Right renal pelvis (tissue), 4 donors: ENCODE measurements at places on chromosomes 16 and 17. TPM values are rescaled to one million over a fixed set of nuclear protein-coding genes. Genes with fewer than 3 reads are reported as not detected.

The LDHD gene
- 8.5 TPM for polyA plus RNA-seq

The ITGAD gene
- 0.07 TPM for polyA plus RNA-seq

The HIC1 gene
- polyA plus RNA-seq = 30.0 TPM

The CLEC18A gene
- 66.5 TPM for polyA plus RNA-seq

The SRL gene
- polyA plus RNA-seq = 1.2 TPM

The MYL11 gene
- polyA plus RNA-seq = 1.3 TPM

The ALDH3A1 gene
- polyA plus RNA-seq = 1.6 TPM

The PROCA1 gene
- polyA plus RNA-seq = 6.3 TPM
